ENCODE measurements at places on chromosomes 3 and 15.

DNA sequence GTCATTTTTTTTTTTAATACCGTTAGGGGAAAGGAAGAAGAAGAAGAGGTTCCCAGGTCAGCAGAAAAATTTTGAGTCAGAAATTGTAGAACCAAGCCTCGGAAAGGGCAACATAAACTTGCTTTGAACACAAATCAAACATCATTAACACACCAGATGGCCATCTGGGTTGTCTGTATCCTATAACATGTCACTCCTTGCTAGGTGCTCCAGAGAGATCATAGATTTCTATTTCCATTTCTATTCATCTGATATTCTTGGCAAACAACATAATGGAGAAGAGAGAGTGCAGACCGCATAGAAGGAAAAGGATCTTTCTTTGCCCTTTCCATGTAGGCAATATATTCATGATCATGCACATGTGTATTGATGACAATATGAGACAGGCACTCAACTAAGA is 129.5 kb upstream of the STT3B start:
- DNase-seq: no peak

DNA sequence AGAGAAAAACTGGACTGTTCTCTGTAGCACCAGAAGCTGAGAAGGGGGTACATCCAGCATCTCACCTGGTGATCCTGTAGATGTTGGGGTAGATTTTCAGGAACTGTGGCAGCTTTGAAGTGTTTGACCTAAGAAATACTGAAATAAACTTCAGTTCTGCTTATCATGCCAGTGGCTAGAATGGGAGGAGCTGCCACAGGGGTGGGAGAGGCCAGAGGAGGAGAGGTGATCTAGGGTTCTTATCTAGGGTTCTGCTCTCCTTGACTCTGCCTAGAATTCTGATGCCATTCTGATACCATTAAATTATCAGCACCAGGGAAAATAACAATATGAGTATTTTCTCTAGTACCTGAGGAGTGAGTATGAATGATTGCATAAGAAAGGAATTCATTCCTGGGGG is 10.2 kb upstream of the CPOX start:
- DNase-seq: no peak

DNA sequence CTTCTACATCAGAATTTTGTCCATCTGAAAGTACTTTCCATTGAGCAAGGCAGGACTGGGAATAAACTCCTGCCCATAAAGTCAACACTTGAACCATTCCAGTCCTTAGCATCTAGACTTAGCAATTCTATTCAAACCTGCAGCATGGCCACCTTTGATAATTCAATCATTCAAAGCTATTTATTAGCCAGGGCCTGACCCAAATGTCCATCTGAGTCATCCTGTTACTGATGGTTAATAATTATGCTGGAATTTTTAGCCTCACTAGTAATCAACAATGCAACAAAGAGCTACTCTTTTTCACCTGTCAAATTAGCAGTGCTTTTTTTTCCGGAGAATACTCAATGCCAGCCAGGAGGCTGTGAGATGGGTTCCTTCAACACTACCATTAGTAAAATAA is 72.7 kb upstream of the SNRK start:
- DNase-seq: no peak

- DNase-seq: no peak
Measured at GRCh38 chr3:13556917-13557316, 8.0 kb downstream of the FBLN2 start.

DNA sequence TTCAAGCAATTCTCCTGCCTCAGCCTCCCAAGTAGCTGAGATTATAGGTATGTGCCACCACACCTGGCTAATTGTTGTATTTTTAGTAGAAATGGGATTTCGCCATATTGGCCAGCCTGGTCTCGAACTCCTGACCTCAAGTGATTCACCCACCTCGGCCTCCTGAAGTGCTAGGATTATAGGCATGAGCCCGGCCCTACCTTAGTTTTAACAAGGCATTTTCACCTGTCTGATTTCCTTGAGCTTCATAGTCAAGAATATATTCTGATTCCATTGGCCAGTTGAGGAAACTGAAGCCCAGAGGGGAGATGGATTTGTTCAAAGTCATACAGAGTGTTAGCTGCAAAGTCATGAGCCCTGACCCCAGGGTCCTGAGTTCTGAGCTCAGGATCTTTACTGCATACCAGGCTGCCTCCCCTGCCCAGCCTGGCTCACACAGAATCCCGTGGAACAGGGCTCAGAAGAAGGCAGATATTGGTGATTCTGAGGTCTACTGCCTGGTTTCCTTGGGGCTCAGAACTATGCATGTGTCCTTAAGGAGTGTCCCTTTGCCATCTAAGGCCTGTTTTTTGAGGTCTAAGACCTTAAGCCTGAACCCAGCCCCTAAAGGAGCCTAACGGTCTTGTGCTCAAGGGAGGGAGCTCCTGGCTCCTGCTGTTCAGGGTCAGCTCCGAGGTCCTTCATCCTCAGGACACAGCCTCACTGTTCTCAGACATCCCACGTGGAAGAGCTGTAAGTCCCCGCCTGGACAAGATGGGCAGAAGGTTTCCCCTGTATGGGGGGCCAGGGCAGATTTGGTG is 134.4 kb downstream of the SMAD6 start:
- no peak for DNase-seq

- DNase-seq: peak; percentile 88
Measured at GRCh38 chr3:143001369-143002082, at the start of gene U2SURP. U2SURP (plus strand) TSS chr3:143001570; CDS start chr3:143001629, 59 bp downstream.

DNA sequence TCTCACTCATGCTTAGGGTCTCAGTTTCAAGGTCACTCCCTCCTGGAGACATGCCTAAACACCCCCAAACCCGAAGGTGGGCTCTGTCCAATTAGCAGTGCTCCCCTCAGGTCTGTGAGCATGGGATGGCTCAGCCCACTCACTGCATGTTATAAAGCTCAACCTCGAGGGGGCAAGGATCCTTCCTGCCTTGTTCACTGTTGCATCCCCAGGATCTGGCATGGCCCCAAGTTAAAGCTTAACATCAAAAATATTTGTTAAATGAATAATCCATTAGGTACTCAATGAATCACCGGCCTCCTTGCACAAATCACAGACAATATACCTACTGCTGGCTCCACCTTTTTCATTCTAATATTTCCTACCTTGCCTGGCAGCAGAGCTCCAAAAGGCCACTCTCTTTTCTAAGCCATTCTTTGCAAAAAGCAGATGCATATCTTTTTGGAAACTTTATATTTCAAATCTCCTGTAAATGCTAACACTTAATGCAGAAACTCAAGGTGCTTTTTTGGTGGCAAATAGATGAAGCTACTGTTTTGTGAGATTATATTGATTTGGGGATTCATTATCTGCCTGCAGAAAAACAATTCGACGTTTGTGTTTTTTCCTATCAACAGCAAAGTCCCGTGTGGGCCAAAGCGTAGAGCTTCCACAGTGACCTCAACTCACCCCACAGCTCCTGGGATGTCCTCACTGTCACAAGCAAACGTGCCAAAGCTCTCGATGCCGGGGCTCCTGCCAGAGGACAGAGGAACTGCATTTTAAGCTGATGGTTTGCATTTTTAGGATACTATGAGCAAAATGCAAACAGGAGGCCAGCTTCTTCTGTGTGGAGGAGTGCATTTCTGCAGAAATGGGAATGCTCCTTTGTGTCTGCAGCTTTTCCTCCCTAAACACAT is 35.4 kb downstream of the PCOLCE2 start:
- DNase-seq: no peak

GRCh38 chr3:18223571-18223970 is 201.6 kb downstream of the SATB1 start:
- peak; percentile 94 for DNase-seq

- DNase-seq: peak; percentile 63
Measured at GRCh38 chr3:141303481-141304223, 64.7 kb upstream of the ZBTB38 start.

- DNase-seq: no peak
Measured at GRCh38 chr3:38966811-38967692, 84.7 kb downstream of the SCN11A start.

GRCh38 chr3:178967177-178967532 is 104.5 kb downstream of the ZMAT3 start:
- DNase-seq: no peak

GRCh38 chr3:131494706-131495105 is 8.1 kb downstream of the MRPL3 start:
- no peak for DNase-seq

DNA sequence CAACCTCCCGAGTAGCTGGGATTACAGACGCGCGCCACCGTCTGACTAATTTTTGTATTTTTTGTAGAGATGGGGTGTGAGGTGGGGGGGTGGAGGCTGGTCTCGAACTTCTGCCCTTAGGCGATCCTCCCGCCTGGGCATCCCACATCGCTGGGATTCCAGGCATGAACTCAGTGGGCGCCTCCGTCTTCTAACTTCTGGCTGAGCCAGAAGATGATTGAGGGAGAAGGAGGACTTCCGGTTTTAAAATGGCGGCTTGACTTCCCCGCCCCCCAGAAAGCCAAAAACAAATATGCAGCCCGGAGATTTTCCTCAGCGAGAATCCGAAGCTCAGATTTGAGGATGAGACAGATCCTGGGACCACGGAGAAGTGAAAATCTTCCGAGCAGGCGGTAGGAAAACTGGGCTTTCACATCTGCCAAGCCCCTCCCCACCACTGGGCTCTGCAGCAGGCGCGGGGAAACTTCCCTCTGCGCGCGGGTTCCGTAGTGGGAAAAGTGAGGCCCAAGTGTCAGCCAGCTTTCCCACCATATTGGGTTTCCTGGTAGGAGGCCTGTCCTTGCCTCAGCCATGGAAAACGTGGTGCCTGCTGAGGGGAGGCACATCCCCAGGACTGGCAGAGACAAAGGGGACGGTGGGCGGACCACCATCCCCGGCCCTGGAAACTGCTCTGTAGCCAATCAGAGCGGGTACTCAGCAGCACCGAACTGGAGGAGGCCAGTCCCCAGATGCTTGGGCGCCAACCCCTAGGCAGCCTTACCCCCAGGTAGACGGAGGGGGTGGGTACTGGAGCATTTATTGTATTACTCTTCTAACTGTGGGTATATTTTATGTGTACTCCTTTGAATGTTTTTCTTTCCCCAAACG is 17.3 kb downstream of the CHST14 start:
- no peak for DNase-seq

DNA sequence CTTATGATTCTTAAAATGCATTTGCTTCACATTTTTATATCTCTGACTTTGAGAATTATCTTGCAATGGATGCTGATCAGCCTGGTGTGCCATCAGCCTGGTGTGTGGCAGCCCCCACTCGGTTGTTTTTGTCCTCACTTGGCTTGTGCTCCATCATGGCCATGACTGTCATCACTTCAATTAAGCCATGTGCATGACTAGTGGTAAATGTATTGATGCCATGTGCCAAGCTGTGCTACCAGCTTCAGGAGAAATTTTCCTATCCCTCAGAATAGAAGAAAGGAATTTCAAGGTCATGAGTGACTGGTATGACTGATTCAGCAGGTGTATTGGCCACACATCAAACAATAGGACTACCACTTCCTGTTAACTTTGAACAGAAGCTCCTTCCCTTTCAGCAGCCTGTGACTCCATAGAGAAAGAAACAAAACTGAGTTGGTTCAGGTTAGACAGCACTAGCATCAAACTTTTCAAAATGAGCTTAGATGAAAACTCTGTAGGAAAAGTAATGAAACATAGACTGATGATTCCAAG is 251.7 kb downstream of the GRM7 start:
- DNase-seq: no peak

DNA sequence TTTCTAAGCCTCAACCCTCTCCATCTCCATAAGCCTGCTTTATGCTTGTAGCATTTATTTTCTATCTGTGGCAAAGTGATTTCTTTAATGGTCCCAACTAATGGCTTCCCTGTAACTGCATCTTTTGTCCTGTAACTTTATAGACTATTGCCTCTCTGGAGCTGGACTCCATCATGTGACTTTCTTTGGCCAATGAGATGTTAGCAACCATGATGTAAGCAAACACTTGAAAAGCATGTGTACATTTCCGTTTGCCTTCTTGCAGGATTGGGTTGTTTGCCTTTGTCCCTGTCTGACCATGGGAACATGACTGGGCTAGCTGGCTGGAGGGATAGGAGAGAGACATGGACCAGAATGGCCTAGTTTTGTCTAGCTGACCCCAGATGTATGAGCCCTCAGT is 106.0 kb upstream of the LRIG1 start:
- DNase-seq: no peak

- DNase-seq: no peak
Measured at GRCh38 chr15:89754361-89755154, 3.5 kb upstream of the MESP1 start.

GRCh38 chr15:41856716-41857115 is 18.1 kb downstream of the PLA2G4B start:
- no peak for DNase-seq

DNA sequence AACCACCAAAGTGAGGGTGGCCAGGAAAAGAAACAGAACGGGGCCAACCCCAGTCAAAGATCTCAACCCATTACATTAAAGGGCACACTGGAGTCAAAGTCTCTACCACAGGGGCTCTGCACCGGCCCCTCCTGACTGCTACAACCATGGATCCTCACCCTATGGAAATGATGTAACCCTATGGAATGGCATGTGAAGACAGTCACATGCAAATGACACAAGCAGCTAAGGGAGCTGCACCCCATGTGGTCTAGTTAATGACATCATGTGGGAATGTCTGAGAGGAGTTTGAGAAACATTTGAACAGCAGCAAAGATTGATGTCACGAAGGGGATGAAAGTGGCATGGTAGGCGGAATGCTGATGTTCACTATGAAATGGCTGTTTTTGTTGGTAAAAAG is 298.2 kb upstream of the SLCO3A1 start:
- DNase-seq: no peak

GRCh38 chr3:195558602-195559001 is 15.5 kb upstream of the PPP1R2 start:
- DNase-seq: no peak

GRCh38 chr3:159950156-159950898 is 38.3 kb upstream of the IL12A start:
- no peak for DNase-seq

- DNase-seq: no peak
Measured at GRCh38 chr3:151037746-151038477, 47.6 kb upstream of the MED12L start.

GRCh38 chr3:148381051-148381450 is 316.7 kb upstream of the AGTR1 start:
- DNase-seq: no peak

DNA sequence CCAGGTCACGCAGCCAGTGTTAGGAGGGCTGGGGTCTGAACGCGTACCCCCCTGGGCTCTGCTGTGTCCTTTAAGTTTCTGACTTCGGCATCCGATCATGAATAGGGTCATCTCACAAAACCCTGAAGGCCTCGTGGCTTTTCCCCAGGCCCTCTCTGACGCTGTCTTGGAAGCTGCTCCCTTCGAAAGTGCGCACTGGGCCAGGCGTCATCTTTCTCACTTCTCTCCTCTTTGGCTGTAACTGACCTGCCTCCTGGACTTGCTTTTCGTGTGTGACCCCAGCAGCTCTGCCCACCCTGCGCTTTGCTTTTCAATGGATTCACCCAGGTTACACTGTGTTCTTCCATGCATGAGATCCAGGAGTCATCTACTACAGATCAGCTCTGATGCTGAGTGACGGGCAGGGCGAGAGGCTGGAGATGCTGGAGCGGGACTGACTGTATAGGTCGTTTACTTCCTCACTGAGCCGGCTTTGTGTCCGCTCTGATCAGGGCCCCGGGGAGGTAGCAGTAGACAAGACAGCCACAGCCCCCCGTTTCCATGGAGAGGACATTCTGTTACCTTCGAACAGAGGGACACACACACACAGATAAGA is 45.0 kb upstream of the PCSK6 start:
- DNase-seq: no peak

- DNase-seq: peak; percentile 4
Measured at GRCh38 chr3:105505170-105505569, 138.5 kb downstream of the ALCAM start.

Data from GDM1 (cell line).